ENCODE measurements at places on chromosomes 3 and 15.

DNA sequence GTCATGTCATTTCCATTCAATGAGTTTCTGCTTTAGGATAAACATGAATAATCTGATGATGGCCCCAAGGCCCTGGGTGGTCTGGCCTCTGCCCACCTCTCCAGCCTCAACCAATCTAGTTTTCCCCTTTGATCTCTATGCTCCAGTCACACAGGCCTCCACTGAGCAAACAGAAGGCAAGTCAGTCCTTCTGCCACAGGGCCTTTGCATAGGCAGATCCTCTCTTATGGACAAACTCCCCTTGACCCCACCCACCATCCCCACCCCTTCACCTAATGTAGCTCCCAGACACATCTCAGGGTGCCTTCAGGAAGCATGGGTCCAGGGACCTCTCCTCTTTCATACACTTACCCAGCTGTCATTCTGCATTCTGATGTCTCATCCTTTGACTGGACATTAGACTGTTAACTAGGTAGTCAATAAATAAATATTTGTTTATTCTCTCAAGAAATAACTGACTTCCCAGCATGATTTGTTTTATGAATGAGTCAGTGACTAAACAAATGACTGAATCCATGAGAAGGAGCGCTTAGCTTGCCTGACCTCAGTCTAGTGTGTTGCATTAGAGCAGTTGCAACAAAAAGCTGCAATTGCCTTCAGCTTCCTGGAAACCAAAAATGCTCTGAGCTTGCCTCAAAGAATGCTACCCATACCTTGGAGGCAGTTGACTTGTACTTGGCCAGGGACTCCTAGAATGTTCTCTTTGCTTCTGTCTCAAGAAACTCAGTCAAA, 386.6 kb upstream of the WNT5A start:
- DNase-seq, result no peak

DNA sequence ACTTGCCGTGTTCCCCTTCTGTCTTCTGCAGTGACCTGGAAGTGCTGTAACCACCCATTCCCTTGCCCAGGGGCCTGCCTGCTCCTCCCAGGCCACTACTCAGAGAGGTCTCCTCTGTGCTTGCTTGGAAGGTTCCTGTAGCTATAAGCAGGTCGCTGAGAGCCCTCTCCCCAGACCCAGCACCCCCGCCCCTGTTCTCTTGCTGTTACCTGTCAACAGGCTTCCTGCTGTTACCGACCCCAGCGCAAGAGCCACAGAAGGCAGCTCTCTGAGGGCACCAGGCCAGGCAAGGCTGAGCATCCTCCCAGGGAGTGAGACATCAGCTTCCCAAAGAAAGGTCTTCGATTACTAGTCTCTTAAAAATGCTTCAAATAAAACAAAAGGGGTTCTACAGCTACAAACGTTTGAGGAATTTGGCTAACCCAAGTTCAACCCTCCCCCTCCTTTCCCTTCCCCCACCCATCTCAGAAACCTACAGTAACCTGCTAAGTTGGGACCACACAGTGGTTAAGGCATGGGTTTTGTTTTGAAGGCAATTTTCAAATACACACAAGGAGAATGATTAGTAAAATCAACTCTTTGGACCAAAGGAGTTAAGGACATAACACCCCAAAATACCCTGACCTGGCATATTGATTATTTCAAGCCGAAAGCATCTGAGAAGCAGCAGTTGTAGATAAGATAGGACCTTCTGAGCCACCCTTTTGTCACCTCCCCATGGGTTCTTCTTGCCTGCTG, 74.9 kb upstream of the MFGE8 start:
- DNase-seq, result no peak

GRCh38 chr3:22244761-22245521, 493.9 kb upstream of the ZNF385D start:
- no peak for DNase-seq

DNA sequence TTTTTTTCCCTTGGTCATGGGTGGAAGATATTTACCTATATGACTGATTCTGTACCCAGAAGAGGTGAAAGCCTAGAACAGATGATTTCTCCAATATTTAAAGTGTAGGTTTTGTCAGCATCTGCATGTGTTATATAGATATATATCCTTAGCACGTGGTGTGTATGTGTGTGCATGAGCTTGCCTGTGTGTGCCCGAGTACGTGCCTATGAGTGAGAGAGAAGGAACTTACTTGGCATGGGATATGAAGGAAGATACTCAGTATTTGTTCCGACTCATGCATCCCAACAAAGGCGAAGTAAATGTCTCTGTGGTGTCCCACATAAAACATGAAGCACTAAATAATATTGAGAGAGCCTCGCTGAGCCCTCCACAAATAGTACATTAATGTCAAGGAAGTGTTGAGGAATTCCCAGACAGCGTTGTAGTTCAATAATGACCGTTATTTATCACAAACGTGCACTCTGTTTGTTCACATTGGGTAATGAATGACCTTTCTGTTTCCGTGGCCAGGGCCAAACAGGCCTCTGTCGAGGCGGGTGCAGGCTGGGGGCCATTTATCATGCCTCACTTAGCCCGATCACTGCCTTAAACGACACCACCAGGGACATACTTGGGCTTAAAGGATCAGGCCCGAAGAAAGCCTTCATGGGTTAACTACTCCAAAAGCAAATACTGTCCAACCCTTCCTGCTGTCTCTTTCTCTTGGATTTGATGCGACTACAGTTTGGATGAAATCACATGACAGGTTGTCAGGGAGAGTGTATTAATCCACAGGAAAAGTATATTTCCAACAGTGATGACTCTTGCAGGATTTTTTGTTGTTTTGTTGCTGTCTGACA, 267.7 kb downstream of the PTPRG start:
- DNase-seq, result peak; percentile 10

GRCh38 chr3:4821338-4821737, 157.9 kb upstream of the BHLHE40 start:
- no peak for DNase-seq

GRCh38 chr3:100104817-100105413, 9.4 kb downstream of the FILIP1L start:
- DNase-seq, result no peak

DNA sequence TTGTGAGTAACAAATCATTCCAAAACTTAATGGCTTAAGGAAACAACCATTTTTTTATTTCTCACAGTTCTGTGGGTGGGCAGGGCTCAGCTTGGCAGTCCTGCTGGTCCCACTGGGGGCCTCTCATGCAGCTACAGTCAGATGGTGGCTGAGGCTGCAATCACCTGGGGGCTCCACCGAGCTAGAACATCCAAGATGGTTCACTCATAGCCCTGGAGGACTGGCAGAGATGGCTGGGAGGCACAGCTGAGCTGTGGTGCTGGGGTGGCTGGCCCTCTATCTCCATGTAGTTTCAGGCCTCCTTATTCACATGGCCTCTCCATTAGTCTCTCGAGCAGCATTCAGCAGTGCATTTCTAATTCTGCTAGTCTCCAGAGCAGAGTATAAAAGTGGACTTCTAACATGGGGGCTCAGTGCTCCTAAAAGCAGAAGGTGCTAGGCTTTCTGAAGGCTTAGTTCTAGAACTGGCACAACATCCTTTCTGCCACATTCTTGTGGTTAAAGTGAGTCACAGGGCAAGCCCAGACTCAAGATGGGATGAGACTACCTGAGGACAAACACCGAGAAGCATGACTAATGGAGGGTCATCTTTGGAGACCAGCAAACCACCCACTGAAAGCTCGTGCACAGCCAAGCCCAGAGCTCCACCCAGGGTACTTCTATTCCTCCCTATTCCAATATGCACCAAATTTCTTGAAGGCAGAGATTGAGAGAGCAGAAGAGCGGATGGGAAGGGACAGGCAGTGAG, 6.3 kb downstream of the CAV3 start:
- no peak for DNase-seq

DNA sequence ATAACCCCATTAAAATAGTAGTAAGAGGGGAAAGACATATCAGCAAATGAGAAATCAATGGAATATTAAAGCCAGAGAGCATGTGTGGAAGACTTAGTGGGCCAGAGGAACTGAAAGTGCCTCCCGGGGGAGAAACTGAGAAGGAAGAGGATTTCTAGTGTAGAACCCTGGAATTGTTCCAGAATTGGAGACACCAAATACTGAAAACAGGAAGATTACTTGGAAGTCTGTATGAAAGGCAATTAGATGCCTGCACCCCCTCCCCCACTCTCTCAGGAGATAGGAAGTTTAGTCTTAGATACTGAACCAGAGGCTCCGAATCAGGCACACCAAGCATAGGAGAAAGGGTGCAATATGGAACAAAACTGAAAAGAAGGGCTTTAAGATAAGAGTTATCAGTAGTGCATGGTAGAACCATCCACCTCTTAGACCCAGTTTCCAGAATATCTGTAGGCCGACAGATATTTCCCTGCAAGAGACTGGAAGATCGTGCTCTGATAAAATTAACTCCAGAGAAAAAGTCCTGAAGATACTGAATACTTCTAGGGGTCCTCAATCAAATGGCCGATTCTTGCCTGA, 32.4 kb downstream of the KLHL18 start:
- DNase-seq, result no peak

GRCh38 chr15:65409036-65409631, 13.6 kb downstream of the IGDCC4 start:
- DNase-seq, result no peak

DNA sequence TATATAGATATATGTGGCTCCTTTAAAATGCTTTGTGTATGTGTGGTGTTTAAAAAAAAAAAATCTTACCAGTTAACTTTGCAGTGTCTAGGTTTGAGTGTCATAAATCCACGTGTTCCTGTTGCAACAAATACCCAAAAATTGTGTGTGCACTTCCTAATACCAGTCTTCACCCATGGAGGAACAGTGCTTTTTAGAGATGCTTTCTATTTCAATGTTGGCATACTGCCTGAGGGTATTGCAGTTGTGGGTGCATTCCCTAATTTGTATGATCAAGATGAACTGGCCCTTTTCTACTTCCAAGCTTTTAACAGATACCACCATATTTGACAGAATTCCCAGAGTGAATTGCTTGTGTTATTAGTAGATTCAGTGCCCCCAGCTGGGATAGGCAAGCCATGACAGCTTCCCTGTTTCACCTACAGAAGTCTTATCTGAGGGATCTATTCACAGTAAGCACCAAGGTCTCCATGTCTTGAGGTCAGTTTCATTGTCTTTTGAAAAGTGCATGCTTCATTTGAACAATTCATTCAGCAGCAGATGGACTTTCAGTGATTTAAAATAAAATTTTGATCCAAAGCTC, 68.9 kb upstream of the GOLGA6B start:
- DNase-seq, result no peak

DNA sequence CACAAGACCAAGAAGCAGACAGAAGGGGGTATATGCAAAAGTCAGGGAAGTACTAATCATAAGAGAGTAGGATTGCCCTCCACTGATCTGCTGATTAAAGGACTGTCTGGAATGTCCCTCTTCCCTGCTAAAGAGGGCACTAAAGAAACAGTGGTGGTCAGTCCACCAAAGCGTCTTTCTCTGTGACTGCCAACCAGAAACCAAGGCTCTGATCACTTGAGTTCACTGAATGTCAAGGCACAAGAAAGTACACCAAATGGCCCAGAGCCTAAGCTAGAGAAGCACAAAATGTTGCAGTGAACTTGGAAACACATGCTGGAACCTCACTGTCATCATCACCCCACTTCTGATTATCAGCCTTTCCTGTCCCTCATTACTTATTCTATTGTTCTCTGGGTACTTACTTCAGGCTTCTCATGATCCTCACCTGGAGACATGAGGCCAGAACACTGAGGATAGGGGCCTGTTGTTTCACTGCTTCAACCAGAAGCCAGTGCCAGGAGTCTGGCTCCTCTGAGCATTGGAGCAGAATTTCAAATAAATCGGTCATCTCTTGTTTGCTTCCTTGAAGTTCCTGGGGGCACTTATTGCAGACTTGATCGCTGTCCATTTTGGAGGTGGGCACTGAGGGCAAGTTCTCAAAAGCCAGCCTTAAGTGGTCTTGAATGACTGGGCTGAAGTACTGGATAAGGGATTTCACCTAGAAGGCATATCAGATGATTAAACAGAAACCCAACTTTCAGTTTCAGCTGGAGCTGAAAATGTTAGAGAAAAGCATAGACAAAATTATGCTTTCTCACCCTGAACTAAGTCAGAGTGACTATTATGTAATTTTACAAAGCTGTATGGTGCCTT, 58.9 kb downstream of the EIF3J start:
- DNase-seq, result no peak

- no peak for DNase-seq
Observed at GRCh38 chr15:44722011-44722410, 10.7 kb downstream of the B2M start.

DNA sequence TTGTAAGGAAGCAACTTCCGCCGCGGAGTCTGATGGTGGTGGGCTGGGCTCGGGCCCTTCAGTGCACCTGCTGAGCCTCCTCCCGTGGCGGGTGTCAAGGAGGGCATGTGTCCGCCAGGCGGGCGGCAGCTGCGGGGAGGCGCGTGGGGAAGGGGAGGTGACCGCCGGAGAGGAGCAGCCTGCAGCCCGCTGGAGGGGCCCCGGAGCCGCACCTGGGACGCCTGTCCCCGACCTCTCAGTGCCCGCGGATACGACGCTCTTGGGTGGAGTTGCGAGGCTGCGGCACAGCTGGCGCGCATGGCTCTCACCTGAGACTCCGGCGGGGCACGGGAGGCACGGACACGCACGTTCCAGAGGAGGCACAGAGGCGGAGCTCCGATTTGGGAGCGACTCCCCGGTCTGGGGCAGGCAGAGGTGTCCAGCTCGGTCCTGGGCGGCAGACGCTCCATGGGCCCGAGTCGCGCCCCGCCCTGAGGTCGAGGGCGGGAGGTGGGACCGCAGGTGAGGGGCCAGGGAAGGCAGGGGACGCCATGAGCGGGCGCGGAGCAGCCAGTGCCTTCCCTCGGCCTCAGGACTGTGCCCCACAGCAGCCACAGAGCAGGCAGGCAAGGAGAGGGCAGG, 50.2 kb upstream of the PRR20G start:
- DNase-seq, result no peak

- no peak for DNase-seq
Observed at GRCh38 chr3:64133272-64133671, 92.0 kb downstream of the PRICKLE2 start.

GRCh38 chr3:64260431-64260830, 35.2 kb upstream of the PRICKLE2 start:
- DNase-seq, result no peak

GRCh38 chr3:46162975-46163555, 45.0 kb downstream of the CCR1 start:
- DNase-seq, result no peak

DNA sequence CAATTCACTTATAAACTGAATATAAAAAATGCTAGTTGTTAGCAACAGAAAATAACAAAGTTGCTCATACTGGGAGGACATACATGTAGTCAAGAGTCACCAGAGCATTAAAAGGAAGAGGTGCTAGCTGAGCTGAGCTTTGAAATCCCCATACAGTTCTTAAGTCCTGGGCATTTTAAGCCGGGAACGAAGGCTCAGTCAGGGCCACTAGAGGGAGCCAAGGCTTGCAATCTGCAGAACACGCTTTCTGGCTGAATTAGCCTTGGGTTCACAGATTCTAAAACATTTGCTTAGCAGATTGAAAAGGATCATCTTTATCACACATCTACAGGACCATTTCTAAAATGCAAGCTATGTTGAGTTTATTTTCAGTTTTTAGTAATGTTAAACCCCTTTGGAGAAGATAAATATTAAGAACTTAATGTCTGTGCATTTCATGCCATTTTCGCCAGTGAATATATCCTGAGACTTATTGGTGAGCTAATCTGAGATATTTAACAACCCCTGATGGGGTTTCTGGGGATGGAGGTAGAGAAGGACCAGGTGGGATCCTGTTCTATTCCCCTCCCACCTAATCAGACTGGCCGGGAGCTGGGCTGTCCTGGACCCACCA, 26.3 kb upstream of the MNS1 start:
- DNase-seq, result peak; percentile 17

GRCh38 chr3:195699860-195700259, 20.9 kb upstream of the MUC20 start:
- DNase-seq, result no peak

GRCh38 chr3:8777201-8777977, 8.0 kb upstream of the OXTR start:
- no peak for DNase-seq
